Lung (tissue), 17 donors: ENCODE measurements at places on chromosomes 11 and 22. TPM values are rescaled to one million over a fixed set of nuclear protein-coding genes. Genes with fewer than 3 reads are reported as not detected.
A peak's percentile ranks its signal among the peaks of the same experiment; 100 is the strongest.

DNA sequence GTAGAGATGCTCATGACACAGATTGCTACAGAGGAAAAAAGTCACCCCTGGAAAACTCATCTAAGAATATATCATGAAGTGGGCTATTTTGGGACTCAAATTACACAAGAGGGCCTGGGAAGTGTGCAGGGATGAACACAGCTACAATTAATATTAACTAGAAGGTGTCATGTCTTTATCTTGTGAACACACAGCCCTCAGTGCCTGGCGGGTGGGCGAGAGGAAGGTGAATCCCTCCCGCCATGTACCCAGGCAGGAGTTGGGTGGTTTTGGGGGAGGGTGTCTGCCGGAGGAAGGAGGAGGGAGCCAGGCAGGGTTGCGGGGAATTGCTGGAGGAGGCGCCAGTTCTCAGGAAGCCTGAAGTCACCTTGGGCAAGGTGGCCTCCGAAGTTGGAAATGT is 5.1 kb upstream of the FAM83F start:
- DNase-seq, result no peak

DNA sequence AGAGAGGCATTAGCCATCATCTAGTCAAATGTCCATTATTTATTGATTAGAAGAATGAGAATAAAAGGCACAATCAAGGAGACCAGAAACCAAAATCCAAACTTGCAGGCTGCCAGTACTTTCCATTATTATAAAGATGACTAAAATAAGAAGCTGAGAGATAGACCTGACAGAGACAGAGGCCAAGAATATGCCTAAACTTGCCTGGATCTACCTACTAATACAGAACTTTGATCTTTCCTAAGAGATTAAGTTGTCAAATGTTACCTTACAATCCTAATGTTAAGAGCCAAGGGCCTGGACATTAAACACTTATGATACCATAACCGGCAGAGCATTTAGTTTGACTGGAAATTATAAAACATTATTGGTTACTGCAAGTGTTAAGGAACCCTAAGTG is 6.2 kb downstream of the LGR4 start:
- DNase-seq, result no peak

DNA sequence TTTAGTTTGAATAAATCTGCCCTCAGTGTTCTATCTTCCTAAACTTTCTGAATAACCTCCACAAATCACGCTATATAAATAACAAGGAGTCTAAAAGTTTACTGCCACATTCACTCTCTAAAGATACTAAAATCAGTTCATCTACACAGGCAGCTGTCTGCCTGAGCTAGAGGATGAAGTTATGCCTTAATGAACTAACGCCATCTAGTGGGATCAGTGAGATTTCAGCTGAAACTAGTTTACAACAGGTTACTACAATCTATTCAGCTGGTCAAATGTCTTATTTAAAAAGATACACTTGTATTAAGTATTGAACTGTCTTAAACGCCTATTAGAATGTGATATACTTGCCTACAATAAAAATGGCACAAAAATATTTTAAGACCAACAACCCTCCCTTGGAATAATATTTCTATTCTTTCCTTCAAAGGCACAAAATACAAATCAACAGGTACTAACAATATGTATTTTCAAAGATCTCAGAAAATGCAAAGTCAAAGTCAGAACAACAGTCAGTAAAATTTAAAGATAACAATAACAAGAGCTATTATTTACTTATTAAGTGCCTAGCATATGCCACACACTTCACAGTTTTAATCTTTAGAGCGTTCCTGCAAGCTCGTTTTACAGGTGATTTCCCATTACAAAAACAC is 84.1 kb downstream of the LARGE2 start:
- DNase-seq, result no peak

DNA sequence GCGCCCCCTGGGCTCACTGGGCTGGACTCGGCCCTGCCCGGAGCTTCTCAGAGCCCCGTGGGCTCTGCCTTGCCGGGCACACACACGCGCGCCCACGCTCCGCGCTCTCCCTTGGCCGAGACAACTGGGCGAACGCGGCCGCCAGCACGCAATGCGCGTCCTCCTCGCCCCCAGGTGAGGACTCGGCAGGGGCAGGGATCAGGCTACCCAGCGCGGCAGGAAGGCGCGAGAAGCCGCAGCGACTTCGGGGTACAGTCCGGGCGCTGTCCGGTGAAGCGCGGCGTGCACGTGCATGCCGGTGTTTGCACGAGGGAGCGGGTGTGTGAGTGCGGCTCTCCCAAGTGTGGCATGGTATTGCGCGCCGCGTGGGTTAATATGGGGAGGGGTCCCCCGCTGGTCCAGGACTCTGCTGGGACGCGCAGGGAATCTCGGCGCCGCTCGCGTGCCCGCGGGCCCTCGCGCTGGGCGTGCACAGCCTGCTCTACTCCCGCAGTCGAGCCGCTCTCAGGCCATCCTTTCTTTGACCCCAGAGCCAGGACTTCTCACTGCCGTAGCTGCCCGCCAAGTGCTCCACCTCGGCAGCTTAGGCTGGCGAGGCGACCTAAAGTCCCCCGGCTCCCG is 5.4 kb downstream of the WNT7B start:
- no peak for DNase-seq

DNA sequence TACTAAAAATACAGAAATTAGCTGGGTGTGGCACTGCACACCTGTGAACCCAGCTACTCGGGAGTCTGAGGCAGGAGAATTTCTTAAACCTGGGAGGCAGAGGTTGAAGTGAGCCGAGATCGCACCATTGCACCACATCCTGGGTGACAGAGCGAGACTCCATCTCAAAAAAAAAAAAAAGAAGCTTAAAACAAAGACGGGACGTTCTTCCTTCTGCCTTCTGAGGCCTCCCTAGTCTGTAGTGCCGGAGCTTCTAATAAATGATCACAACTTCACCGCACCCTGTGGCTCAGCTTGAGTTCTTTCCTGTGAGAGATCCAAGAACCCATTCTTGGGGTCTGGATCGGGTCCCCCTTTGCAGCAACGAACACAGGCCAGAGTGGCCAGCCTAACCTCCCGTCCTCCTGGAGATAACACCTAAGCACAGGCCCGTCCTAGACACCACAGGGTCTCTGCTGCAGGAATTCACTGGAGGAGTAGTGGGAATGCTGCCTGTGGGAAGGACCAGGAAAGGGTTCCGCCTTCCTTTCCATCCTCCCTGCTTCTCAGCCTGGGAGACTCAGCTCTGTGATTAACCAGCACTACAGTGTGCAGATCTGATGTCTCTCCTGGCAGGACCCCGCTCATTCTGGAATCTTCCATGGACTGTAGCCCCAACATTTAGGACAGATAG is 2.2 kb upstream of the APOBEC3H start:
- DNase-seq, result no peak

DNA sequence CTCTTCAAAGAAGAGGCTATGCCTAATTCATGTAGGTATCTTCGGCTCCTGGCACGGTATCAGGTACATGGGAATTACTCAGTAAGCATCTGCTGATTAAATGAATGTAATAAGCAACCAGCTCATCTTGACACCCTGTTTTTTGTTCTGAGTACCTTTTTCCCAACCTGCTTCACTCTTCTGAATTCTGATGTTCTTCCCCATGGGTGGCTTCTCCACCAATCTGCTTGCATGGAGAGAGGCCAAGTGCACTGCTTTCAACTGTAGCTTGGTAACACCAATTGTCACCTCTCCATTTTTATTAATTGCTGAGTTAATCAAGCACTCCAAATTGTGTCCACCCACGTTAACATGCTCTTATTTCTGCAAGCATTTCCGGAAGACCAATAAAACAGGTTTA is 40.5 kb downstream of the LARGE1 start:
- no peak for DNase-seq

GRCh38 chr11:76094740-76095139 is 111.6 kb downstream of the WNT11 start:
- DNase-seq, result no peak

DNA sequence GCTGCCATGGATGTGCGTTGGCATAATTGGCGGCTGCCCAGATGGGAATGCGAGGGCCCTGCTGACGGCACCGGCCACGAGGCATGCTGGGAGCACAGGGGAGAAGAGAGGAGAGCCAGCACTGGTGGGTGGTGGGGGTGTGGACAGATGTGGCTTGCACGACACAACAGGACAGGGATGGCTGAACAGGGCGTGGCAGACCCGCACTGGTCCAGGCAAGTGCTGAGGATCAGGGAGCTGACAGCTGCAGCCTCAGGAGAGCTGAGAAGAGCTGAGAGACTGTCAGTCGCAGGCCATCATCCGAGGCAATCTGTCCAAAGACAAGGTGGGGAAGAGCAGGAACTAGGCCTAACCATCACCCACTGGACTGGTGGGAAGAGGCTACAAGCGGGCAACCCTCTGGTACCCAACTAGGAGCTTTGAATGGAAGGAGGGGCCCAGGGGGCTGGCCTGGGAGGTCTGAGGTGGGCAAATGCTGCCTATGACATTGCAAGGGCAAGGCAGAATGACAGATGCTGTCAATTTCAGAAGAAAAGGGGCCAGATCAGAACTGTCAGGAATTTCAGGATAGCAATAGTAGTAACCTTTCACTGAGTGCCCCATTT is 2.4 kb downstream of the GNB1L start:
- DNase-seq, result no peak

GRCh38 chr11:111349191-111349695 is 29.8 kb downstream of the POU2AF1 start:
- no peak for DNase-seq

DNA sequence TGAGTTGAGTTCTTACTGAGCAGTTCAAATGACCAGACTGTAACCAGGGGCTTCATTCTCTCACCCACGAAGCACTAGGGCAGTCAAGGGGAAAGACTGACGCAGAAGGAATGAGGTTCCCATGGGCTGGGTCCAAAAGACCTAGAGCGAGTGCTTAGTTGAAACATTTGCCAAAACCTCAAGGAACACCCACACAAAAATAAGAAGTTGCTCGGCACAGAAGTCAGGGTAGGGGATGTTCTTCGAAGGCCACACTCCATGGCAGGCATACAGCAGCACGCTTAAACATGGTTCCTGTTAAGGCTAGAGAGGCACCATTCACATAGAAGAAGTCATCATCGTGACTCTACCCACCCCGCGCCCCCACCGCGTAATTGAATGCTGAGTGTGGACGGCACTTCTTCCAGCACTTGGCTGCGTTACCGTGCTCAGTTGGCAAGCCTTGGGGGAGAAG is 52.9 kb downstream of the TIMP3 start:
- no peak for DNase-seq

GRCh38 chr11:33690290-33691065 is 10.1 kb downstream of the C11orf91 start:
- DNase-seq, result no peak

GRCh38 chr22:33036881-33037280 is 21.3 kb downstream of the SYN3 start:
- no peak for DNase-seq

DNA sequence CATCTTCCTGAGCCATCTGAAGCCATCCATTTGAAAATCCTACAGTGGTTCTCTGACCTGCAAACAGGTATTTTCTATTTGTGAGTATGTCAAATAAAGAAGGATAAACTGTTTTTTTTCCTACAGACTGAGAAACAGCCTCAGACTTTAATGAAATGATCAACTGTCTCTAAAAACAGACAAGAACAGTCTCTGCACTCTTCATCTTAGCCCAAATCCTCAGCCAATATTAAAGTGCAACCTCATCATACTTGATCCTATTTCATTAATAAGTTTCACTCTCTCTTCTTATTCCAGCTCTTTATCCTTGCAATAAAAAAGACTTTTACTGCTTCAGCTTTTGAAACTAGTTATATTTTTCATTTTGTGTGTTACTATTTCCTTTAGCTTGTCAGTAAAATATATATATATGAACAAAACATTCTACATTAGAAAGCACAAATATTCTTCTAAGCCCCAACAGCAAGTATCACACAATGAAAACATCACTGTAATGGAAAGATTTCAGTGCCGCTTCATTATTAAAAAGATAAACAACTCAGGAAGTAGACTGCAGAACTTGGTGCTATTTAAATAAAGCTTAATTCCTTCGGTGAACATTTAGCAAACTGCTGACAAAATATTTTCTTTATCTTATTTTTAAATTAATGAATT is 45.5 kb upstream of the FAT3 start:
- DNase-seq, result no peak

DNA sequence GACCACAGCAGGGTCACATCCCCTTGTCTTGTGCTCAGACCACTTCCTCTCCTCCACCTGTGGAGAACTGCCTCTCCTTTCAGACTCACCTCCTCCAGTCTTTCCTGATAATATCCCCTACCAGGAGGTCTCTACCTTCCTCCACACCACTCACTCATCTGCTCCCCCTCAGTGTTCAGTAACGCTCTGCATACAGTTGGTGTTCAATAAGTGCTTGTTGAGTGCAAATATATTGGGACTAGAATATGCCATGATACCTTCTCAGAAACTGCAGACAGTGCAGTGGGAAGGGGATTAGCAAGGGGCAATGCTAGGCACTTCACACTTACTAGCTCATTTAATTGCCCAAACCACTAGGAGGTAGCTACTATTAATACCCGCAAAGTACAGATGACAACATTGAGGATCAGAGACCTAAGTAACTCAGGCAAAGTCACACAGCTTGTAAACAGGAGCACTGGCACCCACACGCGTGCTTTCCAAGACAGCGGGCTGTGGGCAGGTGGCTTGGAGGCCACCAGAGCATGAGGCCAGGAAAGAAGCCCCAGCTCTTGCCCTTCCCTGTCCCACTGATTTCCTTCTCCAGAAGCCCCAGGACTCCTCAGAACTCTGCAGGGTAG is 8.1 kb upstream of the PDE2A start:
- no peak for DNase-seq

DNA sequence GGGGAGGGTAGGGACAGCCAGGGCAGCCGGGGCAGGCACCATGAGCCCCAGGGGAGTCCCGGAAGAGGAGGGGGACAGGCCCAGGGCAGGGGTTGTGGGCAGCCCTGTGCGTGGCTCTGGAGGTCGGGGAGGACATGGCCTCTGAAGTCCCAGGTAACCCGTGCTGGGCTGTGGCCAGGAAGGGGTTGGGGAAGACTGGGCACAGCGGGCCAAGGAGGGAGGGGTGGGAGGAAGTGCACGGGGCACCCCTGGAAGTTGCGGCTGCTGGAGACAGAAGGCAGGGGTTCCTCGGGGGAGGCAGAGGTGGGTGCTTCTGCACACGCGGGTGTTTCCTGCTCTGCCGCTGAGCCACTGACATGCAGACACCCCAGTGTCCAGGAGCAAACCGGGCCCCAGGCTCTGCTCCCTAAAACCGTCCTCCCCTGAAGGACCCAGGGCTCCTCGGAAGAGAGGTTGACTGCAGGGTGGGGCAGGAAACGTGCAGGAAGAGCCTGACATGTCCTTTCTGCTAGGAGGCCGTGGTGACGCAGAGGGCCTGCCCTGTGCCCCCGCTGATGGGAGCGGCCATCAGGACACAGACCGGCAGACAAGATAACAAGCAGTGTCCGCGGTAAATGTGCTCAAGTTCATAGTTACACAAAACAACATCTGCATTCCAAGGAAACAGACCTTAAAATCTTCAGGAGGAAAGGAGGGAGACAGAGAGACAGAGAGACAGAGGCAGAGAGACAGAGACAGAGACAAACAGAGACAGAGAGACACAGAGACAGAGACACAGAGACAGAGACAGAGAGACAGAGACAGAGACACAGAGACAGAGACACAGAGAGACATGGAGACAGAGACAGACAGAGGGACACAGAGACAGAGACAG is 5.7 kb downstream of the TNNI2 start:
- peak; percentile 43 for DNase-seq

- DNase-seq, result no peak
Observed at GRCh38 chr11:12235947-12236743, 125.8 kb downstream of the MICAL2 start.

The OR56A3 gene
- not detected for total RNA-seq

The TUBA8 gene
- total RNA-seq, result 0.17 TPM

The SLC22A9 gene
- total RNA-seq, result not detected

The C1QTNF5 gene
- 28.6 TPM for total RNA-seq

The CBLIF gene
- total RNA-seq, result not detected
